AG04450 (cell line): ENCODE measurements at places on chromosomes 11 and 22.
A peak's percentile ranks its signal among the peaks of the same experiment; 100 is the strongest.

GRCh38 chr11:10824888-10825287 lies 16.2 kb upstream of the EIF4G2 start:
- DNase-seq, result no peak

GRCh38 chr22:38126928-38127668 lies 16.6 kb upstream of the BAIAP2L2 start:
- no peak for DNase-seq

DNA sequence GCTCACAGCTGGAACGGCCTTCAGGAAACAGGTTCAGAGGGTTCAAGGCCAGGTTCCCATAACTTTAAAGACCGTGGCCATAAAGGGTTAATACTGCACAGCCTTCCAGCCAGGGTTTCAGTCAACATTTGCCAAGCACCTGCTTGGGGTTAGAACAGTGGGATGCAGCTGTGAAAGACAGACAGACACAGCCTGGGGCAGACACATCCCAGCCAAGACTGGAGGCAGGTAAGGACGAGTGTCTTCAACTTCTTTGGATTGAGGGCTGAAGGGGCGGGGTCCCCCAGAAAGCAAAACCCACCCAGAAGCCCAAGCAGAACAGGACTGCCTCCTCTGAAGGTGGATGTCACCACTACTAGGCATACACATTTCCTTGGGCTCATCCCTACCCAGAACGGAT lies 14.3 kb downstream of the ARFGAP2 start:
- no peak for DNase-seq

DNA sequence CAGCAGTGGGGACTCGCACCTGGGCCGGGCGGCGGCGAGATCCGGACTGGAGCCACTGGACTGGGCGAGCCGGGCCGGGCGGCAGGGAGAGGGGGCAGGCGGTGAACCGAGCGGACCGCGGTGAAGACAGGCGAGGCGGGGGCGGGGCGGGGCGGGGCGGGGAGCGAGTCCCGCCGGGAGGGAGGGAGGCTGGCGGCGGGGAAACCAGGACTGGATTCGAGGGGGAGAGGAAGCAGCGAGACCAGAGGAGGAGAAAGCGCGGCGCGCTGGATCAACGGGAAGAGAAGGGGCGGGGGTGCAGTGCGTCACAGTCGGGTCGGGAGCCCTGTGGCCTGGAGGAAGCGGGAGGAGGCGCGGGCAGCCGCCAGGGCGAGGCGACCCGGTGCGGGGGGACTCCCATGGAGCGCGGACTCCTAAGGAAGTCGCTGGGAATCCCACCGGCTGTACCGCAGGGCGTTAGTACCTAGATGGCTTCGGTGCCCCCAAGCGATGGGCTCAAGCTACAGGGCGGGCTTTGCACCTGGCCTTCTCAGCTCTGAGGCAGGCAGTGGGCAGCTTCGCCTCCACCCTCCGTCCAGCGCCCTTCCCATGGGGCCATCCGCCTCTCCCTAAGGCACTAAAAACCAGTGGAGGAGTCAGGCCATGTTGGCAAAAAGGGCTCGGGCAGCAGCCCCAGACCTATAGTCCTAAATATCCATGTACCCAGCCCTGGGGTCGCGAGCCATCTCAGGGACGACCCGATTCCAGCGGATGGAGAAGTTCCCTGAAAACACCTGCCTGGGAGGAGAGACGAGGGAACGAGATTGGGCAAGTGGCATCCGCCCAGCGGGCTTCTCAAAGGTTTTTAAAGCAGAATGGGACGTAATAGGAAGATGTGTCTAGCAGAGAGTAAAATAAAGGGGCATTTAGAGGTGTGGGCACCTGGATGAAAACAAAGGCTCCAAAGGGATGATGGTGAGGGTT lies at the start of gene TMEM121B:
TSS of gene TMEM121B (minus strand) at position 128 of the 963 bp plus-strand sequence. CDS start 233 bp downstream, outside the sequence.
- DNase-seq, result no peak

GRCh38 chr11:85595285-85595884 lies 31.8 kb downstream of the DLG2 start:
- peak; percentile 8 for DNase-seq

DNA sequence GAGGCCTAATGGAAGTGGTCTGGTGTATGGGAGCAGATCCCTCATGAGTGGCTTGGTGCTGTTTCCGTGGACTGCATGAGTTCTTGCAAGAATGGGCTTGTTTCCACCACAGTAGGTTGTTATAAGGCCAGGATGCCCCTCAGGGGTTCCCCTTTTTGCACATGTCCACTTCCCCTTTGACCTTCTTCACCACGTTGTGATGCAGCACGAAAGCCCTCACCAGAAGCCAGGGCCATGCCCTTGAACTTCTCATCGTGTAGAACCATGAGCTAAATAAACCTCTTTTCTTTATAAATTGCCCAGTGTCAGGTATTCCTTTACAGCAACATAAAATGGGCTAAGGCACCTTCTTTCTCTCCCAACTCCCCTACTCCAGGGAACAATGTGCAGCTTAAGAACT lies 2.8 kb upstream of the NARS2 start:
- DNase-seq, result no peak

DNA sequence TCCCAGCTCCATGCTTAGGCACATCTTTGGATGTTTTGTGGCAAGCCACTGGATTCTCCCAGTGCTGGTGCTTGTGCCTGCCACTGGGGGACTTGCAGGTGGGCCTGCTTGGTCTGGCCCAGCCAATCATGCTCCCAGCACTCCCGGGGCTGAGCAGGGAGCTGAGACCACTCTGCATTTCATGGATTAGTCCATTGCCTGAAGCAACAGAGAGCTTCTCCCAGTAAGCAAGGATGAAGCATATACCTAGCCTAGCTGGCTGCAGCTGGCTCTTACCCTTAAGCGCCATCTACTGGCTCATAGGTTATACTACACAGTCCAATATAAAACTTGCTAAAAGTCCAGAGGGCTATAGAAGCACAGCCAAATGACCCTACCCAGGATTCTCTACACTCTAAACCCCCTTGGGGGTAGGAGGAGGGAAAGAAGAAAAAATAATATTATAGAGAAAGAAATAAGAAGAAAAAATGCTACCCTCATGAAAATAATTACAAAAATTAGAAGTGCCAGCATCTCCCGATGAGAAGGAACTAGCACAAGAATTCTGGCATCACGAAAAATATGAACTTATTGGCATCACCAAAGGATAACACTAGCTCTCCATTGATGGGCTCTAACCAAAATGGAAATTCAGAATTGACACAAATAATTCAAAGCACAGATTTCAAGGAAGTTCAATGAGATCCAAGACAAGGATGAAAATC lies 275.3 kb downstream of the C11orf87 start:
- DNase-seq, result peak; percentile 15
